ENCODE measurements at places on chromosomes 2 and 18.

DNA sequence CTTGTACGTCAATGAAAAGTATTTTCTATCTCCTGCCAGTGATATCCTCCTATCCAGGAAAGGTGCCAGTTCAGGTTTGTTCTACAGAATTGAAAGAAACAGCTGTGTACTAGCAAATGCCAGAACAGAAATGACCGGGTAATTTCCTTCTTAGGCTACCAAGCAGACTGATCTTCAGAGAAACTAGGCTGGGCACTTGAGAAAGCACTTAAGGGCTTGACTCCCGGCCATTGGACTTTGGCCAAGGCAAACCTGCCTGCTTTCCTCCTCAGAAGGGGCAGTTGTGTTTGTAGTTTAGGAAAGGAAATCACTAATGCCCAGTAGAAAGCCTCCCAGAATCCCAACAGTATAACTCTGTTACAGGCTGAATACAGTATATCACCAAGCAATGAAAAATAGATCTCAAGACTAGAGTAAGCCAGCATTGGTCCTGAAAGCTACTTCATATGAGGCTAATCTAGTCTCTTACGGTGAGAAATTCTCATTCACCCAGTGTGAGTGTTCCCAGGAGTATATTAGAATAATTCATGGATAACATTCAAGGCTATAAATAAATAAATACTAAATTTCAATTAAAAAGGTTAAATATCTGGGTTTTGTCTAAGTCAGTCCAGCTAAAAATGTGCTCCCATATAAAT, 43.0 kb upstream of the COL5A2 start:
- DNase-seq, result no peak

DNA sequence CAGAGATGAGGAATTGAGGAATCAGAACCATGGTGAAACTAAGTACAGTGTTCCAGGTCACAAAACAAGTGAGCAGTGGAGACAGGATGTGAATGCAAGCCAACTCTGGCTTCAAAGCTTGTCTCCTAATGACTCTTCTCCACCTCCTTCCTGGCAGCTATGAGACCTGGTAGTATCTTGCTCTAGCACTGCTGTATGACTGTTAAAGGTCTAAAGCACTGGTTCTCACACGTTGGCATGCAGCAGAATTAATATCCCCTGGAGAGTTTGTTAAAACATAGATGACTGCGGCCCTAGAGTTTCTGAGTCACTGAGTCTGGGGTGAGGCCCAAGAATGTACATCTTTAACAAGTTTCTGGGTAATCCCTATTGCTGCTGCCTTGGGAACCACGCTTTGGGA, 63.3 kb downstream of the SUCLG1 start:
- DNase-seq, result no peak

DNA sequence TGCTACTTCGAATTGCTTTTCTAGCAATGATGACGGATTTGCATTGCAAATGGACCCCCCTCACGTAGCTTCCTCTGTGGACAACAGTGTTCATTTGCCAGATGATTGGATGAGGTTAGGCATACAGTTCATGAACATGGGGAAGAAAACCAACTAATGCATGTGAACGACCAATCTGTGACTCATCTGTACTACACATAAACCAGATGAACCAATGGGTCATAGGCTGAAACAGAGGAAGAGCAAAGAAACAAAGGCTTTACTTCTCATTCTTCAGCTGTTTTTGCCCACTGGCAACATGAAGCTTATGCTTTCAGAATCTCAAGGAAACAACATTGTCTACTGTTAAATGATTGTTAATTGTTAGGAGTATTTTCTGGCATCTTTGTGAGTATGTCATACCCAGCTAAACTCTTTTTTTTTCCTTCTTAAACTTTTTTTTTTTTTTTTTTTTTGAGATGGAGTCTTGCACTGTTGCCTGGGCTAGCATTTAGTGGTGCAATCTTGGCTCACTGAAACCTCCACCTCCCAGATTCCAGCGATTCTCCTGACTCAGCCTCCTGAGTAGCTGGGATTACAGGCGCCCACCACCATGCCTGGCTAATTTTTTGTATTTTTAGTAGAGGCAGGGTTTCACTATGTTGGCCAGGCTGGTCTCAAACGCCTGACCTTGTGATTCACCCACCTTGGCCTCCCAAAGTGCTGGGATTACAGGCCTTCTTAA, 35.5 kb downstream of the EFEMP1 start:
- DNase-seq, result no peak

GRCh38 chr2:105143467-105144151, 97.9 kb upstream of the GPR45 start:
- DNase-seq, result no peak

DNA sequence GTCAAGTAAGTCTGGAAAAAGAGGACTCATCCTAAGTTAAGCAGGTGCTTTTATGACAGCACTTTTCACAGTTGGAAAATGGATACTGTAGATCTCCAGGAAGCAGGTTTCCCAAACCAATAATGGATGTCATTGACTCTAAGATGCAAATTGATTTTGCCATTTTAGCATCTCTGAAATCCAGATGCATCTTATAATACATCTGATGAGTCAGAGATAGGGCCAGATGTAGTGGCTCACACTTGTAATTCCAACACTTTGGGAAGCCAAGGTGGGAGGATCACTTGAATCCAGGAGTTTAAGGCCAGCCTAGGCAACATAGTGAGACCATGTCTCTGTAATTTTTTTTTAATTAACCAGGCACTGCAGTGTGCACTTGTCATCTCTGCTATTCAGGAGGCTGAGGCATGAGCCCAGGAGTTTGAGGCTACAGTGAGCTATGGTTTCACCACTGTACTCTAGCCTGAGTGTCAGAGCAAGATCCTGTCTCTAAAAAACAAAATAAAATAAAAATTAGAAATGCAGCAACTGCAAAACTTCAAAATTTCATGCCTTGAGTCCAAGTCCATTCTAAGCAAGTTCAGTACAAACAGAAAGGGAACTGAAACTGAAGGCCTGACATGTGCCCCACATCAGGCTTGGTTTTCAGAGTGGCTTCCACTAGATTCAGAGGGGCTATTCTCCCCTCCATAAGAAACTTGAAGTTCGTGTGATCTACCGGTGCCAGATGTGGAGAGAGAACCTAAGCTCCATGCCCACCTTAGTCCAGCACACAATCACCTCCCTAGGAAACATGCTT, 267.8 kb upstream of the NCKAP5 start:
- DNase-seq, result no peak

DNA sequence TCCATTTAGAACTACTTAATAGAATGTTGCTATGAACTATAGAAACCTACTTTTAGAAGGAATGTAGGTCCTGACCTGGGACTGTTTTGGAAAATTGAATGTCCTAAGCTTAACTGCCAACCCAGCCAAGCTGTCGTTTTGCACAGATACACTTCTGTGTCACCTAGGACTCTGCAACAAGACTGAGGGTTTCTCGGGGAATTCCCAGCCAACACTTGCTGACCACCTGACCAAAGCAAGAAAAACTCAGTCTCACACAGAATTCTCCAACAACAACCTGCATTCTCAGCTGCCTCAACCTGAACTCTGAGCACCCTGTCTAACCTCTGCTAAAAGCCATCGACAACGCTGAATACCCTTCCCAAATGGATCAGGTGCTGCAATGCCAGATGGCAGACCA, 128.2 kb downstream of the SS18 start:
- no peak for DNase-seq

DNA sequence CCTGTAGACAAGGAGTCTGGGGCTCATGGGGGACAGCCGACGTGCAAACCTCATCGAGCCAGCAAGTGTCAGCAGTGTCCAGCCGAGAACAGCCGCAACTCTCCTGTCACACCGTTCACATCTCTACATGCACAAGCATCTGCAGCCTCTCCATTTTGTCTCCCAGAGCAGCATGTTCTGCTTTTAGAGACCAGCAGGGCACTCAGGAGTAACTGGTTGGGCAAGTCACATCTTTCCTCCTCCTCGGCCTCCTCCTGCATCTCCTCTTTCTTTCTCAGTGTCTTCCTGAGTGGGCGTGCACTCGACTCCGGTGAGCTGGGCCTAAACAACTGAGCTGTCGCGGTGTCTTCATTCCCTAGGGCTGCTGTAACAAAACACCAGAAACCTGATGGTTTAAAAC, 249.9 kb downstream of the SH3BP4 start:
- DNase-seq, result no peak

GRCh38 chr2:88671786-88672427, 19.6 kb upstream of the RPIA start:
- no peak for DNase-seq

- DNase-seq, result no peak
Measured at GRCh38 chr2:195456771-195457170, 200.3 kb upstream of the SLC39A10 start.

DNA sequence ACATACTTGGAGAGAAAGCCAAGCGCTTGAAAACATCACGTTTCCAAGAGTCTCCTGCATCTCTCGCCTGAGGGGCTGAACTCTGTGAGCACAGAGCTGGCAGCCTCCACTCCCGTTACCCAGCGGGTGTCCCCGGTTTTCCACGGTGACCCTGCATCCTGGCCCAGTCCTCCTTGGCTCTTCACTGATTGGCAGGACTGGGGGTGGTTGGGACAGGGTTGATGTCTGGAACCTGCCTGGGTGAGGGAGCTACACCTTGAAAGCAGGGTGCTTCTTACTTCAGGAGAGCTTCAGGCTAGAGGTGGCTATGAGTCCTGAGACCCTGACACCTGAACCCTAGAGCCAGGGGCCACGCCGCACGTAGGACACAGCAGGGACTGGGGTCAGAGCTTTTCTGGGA, 234.1 kb downstream of the DYSF start:
- no peak for DNase-seq

DNA sequence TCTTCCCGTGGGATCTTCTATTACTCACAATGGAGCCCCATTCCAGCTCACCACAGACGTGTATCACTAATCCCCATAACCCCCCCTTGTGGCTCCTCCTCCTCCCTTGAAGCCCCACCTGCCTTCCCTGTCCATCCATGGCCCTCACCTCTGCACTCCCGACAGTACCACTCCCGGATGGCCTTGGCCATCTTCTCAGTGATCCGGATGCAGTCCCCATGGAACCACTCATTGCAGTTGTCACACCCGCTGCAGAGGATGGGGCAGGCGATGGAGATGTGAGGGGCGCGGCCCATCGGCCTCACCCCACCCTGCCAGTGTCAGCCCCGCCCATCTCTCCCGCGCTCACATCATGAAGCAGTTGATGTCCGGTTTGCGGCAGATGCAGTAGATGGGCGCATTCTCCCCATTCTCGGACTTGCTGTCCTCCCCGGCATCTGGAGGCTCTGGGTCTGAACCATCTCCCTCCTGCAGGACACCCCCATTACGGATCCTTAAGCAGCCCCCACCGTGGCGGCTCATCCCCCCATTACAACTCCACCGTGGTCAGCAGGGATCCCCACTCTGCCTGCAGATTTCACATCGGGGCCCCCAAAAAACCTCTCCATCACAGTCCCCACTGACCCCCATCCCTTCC, 983 bp downstream of the CXXC1 start:
- DNase-seq, result no peak

- no peak for DNase-seq
Measured at GRCh38 chr2:45119038-45119437, 109.8 kb upstream of the SIX2 start.

GRCh38 chr2:8522687-8523086, 159.2 kb upstream of the ID2 start:
- DNase-seq, result no peak

DNA sequence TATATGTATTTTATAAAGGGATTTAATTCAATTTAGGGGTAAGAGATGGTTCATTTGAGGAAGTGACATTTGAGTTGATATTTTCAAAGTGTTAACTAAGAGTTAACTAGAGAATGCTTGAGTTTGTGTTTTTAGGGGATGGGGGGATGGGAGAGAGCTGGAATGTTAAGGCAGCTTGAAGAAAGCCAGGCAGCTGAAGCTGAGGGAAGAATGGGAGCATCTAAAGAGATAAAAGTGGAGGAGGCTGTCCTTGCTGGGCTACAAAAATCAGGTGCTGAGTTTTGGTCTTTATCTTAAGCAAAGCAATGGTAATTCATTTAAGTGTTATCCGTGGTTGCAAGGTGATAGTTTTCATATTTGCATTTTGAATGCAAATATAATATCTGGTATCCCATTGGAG, 9.2 kb downstream of the CHST9 start:
- no peak for DNase-seq

GRCh38 chr2:63590626-63591408, 2.1 kb downstream of the MDH1 start:
- no peak for DNase-seq

- DNase-seq, result no peak
Measured at GRCh38 chr2:178194600-178195389, 483 bp downstream of the OSBPL6 start.

DNA sequence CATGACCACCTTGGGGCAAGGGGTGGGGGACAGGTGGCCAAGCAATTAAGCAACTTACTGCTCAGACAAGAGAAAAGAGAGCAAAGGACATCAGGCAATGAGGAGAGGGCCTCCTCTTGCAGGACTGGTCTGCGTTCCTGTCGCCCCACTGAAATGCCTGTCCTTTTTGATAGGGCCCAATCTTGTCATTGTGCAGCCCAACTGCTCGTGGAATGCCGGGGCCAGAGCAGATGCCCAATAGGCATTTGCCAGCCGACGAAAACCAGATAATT, 104.5 kb upstream of the SH3BP4 start:
- no peak for DNase-seq

DNA sequence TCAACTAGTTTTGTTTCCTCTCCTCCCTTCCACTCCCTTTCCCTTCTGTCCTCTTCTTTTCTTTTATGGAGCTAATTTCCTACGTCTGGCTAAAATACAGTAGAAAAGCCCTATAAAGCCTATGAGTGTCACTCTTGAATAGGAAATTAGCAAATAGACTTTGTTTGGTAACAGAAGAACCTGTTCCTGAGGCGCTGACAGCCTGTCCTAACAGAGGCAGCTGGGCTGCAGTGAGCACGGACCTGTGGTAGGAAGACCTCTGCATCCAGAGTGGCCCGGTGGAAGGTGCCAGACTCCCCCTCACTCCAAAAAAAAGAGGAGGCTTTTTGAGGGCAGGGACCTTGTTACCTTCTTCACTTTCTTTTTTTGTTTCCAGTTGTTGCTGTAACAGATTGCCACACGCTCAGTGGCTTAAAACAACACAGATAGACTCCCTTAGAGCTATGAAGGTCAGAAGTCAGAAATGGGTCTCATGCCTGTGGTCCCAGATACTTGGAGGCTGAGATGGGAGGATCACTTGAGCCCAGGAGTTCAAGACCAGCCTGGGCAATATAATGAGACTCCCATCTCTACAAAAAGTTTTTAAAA, 81.2 kb upstream of the TXNDC2 start:
- no peak for DNase-seq

GRCh38 chr2:214019973-214020345, 390.9 kb upstream of the VWC2L start:
- no peak for DNase-seq

DNA sequence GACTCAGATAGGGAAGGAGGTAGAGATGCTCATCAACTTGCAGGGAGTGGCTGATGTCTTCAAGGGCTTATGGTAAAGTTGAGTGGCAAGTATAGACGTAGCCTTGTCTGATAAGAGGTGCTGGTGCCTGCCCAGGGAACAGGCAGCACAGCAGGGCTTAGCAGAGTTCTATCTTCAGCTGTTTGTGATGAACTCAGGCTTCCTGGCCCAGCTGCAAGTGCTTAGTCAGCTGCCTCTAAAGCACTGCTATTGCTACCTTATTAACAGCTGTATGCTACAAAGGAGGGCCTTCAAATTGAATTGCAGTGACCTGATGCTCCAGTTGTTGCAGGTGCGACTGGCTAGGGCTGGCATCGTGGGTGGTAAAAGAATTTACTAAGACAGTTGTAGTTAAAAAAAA, 82.1 kb downstream of the TSN start:
- DNase-seq, result no peak

GRCh38 chr18:49368161-49368875, 92.1 kb downstream of the DYM start:
- no peak for DNase-seq

GRCh38 chr2:130852521-130853115, 15.9 kb downstream of the ARHGEF4 start:
- no peak for DNase-seq
